ENCODE measurements at places on chromosomes 5 and 9.

DNA sequence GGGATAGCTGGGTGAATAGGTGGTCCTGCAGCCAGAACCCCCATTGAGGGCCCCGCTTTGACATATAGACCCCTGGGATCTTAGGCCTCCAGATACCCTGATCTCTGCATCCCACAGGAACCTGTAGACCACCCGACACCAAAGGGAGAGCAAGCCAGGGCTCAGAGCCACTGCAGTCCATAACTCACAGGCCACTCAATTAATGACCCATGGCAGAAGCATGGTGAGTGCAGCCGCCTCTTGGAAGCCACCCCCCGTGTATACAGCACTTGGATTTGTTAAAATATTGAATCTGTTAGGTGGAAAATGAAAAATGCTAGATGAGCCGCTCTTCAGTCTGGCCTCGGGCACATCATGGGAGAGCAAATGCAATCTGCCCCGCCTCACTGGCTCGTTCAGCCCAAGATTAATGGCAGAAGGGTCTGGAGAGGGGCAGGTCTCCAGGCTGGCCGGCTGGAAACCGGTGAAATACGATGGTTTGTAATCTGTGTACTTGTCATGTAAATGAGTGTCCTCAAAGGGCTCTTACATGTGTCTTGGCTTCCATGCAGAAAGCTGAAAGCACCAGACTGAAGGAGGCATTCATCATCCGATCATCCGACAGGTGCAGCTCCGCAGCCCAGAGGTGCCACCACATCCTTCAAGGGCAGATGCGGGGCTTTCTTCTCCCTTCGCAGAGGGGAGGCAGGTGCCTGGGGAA is 111.3 kb downstream of the OLFM1 start:
- DNase-seq: no peak

GRCh38 chr9:10858817-10859216 is 246.0 kb upstream of the PTPRD start:
- no peak for DNase-seq

DNA sequence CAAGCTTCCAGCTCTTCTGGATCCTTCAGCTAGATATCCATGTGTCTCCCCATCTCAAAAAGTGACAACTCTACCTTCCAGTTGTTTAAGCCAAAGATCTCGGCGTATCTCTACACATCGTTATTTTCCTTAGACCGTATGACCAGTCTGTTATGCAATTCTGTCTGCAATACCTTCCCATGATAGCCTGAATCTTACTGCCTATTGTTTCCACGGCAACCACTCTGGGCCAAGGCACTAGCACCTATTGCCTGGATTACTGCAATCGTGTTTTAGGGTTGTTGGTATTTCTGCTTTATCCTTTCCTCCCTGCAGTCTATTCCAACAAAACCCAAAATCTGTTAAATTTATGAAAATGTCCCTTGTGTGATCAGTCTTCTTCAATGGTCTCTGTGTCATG is 448.4 kb downstream of the MTRR start:
- DNase-seq: no peak

GRCh38 chr9:76143834-76144233 is 250.4 kb downstream of the RFK start:
- DNase-seq: no peak

- no peak for DNase-seq
Observed at GRCh38 chr9:122307925-122308324, 43.2 kb downstream of the MRRF start.

GRCh38 chr9:134066913-134067851 is 644 bp downstream of the BRD3 start:
- no peak for DNase-seq

GRCh38 chr5:15977851-15978250 is 201.7 kb downstream of the MARCHF11 start:
- DNase-seq: no peak

GRCh38 chr9:110170357-110171257 is 37.4 kb downstream of the C9orf152 start:
- DNase-seq: no peak

- DNase-seq: no peak
Observed at GRCh38 chr5:98514215-98514614, 259.2 kb upstream of the RGMB start.

DNA sequence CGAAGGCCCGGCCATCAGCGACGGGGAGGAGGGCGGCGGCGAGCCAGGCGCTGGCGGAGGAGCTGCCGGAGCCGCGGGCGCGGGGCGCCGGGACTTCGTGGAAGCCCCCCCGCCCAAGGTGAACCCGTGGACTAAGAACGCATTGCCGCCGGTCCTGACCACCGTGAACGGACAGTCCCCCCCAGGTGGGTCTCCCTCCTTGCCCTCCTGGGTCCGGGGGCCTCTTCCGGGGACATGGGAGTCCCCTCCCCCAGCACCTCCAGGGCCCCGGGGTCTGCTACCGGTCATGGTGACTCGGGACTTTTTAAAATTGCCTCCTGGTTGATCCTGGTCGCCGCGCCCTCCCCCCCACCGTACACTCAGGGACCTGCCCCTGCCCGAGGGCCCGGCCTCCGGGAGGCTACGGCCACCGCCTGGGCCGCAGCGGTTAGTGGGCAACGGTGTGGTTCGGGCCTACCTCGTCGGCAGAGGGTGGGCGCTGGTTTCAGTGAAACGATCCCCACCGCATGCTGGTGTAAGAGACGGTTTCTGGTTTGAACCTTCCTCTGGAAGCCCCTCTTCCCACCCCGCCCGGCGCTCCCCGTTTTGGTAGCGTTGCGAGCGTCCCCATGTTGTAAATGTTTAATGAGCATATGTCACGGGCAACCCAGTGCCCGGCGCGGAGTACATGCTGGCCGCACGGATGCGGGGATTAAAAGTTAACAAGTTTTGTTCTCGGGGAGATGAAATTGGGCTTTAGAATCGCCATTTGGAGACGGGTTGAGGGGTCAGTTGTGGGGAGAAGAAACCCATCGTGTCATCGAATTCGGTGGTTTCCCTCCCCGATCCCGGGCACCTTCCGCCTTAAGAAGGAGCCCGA is 1.1 kb downstream of the LARP1 start:
- no peak for DNase-seq

DNA sequence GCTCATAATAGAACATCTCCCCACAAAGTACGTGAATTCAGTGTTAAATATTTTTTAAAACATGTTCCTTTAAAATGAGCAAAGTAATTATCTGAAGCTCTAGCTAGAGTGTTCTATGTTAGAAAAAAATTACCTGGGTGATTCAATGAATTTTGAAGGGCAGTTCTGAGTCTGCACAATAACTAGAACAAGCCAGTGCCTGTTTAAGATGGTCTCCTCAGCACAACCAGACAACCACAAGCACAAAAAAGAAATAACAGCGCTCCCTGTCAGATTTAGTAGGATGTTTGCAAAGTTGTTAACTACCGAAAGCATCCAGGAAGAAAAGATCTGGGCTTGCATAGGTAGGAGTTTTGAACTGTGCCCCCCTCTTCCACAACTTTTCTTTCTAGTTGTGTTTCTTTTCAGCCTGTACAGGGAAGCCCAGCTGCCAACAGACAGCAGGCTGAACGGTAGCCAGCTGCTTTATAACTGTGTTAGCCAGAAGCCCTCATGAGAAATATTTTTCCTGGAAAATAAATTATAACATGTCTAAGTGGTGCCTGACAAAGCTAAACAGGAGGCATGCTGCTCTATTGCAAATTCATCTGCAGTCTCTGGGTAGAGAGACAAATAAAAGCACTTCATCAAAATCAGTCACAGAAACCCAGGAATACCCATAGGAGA is 1026.9 kb downstream of the MAT2B start:
- DNase-seq: no peak

DNA sequence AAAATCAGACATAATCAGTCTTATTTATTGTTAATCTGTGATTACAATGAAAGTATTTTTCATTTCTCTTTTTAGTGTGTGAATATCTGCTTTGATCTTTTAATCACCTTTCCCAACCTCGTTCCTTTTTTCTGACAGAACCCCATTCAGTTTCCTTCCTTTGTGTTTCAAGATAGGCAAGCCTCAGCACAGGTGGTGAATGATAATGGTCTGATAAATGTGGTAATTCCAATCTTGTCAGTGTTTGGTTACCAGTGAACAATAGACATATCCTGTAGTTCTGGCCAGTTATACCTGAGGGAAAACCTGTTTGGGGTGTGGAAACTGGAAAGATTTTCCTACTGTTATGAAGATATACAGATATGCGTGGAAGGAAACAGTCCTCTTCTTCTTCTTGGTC is 13.5 kb downstream of the STX17 start:
- DNase-seq: no peak

DNA sequence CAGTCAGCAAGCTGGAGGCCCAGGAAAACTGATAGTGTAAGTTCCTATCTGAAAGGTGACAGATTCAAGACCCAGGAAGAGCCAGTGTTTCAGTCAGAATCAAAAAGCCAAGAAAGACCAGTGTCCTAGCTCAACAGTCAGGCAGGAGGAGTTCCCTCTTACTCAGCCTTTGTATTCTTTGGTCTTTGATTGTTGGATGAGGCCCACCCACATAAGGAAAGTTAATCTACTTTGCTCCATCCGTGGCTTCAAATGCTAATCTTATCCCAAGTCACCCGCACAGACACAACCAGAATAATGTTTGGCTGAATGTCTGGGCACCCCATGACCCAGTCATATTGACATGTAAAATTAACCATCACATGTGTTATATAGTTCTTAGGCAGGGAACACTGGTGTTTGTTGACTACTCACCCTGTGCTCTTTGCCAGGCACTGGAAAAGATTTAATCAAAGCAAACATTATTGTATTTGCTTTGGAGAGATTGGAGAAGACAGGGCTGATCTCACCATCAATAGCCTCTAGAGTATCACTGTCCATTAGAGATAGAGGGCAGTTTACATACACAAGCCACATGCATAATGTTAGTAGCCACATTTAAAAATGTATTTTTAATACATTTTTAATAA is 96.3 kb upstream of the KCNN2 start:
- no peak for DNase-seq

DNA sequence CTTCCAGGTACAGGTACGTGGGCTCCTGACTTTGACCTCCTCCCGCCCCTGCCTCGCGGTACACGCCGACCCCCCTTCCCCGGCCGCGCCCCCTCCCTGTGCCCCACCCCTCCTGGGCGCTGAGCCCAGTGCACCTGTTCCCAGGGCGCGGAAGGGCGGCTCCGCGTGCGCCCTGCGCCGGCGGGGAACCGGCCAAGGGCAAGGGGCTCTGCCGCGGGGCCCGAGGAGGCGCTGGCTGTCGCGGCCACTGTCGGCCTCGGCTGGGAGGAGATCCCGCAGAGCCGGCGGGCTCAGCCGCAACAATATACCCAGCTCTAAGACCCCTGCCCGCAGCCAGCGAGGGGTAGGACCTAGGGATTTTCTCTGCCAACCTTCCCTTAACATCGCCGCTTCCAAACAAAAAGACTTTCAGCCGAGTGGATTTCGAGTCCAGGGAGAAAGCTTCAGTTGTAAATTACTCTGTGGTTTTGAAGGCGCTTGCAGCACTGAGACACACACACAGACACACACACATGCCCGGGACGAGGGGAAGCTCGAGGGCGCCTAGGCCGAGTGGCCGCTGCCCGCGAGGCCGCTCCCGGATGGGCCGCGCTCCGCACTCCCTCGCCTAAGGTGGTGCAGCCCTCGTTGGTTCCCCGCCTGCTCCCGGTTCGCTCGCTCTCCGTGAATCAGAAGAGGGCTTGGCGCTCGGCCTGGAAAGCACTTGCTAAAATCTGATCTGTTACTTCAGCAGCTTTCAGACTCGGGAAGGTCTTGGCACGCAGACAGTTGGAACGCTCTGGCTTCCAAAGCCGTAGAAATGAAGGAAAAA is 1.2 kb downstream of the FGF18 start:
- DNase-seq: no peak

All from cerebellar cortex (tissue), 1 donor.